DMS53 (cell line): ENCODE measurements at places on chromosomes 12 and 14.

DNA sequence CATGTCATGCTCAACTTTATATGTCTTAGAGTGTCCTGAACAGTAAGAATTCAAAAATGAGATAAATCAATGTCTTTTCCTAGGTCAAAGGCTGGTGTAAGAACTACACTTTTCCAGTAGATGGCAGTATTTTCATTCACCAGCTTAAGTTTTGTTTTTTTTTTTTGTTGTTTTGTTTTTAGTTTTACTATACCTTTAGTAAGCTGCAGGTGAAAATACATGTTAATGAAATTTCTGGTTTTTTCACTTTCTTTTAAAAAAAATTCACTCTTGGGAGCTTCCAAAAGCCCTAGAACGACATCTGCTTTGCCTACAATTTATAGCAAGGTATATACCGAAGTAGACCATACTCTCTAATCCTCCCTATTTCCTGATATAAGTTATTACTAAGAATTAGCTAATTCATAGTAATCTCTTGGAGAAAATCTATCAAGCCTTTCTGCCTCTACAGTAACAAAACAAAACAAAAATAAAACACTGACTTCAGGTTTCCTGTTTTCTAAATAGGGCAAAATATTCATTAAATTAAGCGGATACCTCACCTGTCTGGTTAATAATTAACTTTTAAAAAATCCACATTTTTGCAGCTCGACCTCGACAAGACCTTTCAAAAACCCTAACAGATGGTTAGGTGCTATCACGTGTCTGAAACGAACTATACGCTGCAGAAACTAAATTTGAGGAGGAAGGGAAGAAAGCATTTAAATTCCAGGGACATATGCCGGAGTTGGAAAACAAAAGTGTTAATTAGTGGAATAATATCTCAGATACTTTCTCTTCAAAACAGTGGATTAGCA is 2.7 kb upstream of the SAMD4A start:
- peak; percentile 80 for DNase-seq

DNA sequence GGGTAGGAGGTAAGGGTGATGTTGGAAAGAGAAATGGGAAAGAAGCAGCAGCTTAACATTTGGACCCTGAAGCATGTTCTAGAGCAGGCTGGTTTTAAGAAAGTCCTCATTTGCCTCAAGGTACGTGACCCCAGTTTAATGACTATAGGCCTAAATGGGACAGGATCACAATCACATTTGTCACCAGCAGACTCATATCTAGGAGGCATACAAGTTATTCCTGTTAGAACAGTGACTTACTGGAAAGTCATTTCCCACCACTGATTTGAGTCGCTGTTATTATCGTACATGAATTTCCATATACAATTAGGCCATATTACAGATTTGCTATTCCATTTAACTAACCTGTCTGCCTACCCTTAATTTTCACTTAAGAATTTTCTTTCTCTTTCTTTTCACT is 326.1 kb downstream of the DAD1 start:
- no peak for DNase-seq

GRCh38 chr14:23302290-23303225 is at the start of gene PPP1R3E:
PPP1R3E (minus strand) TSS chr14:23302859; CDS start chr14:23302576, 283 bp downstream.
- peak; percentile 89 for DNase-seq

DNA sequence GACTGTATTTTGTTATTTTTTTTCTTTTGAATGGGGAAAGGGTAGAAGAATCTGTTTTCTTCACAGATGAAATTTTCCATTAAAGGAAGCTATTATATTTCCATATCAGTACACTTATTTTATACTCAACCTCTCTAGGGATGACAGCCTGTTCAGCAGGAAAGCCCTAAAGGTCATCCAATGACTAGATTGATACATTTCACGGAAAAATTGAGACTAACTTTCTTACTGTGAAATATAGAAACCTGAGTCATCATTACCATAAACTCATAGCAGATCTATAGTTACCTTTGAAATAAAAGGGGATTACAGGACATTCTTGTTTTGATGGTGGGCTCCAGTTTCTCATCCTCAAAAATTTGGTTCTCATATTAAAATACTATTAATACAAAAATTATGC is 36.1 kb upstream of the PTCSC3 start:
- DNase-seq = peak; percentile 17

GRCh38 chr14:50714450-50715073 is 46.5 kb upstream of the SAV1 start:
- DNase-seq = peak; percentile 50

GRCh38 chr12:48413388-48413787 is 59.0 kb upstream of the ANP32D start:
- no peak for DNase-seq
